Activated CD8-positive, alpha-beta memory T cell treated with anti-CD3 and anti-CD28 coated beads, Interleukin-2, amount 50 U/mL, for 4 hours (primary cell): ENCODE measurements at places on chromosomes 1 and 21.

GRCh38 chr1:107132780-107133179 is 8.1 kb upstream of the NTNG1 start:
- DNase-seq = no peak

DNA sequence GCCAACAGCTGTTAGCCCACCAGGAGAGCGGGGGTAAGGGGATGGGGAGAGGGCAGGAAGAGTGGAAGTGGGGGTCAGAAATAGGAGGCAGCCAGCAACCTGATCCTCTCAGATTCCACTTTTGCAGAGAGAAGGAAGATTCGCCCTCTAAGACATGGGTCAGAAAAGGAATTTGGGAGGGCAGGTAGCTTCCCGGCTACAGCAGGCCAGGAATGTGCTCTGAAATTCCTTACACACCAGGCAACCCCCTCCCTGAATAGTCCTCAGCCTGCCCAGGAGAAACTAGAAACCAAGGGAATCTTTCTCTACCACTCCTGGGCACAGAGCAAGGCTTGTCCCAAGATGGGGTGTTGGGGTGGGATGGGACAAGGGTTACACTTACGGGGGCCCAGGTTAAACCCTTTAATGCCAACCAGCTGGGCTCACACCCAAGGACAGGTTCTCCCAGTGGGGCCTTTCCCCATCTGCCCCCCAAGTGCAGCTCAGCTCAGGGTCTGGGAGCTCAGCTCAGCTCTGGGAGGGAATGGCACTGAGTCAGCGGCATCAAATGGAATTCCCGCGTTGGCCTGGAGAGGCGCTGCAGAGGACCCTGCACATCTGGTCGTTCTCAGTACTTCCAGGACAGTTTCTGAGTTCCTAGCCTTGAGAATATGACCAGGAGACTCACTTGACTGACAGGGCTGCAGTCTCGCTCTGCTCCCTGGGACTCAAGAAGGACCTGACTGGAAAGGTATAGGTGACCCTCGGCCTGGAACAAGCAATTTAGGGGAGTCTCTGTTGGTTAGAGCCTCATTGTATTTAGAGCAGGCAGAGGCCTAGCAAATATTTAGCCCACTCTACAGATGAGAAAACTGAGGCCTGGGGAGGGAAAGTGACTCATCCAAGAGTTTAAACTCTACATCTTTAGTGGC is 761 bp downstream of the TNNT2 start:
- no peak for DNase-seq

DNA sequence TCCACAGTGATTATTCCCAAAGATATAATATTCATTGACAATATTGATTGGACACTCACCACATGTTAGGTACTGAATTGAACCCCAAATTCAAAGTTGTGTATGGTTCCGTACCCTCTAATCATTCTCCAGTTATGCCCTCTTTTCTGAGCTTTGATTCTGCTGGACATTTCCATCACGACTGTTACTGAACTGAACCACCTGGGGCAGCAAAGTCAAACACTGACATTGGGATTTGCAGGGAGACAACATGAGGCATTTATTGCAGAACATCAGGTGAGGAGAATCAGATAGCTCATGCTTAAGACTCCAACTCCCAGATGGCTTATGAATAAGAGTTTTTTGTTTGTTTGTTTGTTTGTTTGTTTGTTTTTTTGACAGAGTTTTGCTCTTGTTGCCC is 420.9 kb downstream of the DISC1 start:
- no peak for DNase-seq

DNA sequence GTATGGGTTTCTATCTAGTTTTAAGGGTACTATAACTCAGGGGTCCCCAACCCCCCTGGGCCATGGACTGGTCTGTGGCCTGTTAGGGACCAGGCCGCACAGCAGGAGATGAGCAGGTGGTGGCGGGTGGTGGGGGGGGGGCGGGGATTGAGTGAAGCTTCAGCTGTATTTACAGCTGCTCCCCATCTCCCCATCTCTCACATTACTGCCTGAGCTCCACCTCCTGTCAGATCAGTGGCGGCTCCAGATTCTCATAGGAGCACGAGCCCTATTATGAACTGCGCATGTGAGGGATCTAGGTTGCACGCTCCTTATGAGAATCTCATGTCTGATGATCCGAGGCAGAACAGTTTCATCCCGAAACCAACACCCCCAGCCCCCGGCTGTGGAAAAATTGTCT is 95.1 kb upstream of the SLC45A1 start:
- no peak for DNase-seq

- no peak for DNase-seq
These were observed 155.8 kb upstream of the PTGFR start for GRCh38 chr1:78334952-78335351.

- peak; percentile 70 for DNase-seq
These were observed 64.0 kb downstream of the ITPKB start for GRCh38 chr1:226674892-226675714.

DNA sequence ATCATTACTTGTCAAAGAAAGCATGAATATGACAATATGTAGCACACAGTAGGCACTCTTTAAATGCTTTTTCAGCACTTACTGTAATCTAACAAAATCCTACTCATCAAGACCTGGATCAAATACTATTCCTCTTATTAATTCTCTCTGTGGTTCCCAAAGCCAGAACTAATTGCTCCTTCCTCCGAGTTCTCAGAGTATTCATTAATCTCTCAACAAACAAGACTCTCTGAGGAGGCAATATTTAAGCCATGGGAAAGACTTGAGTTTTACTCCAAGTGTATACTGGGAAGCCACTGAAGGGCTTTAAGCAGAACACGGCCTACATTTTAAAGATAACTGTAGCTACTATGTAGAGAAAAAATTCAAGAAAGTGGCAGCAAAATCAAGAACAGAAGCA is 79.7 kb downstream of the ENAH start:
- DNase-seq = no peak

GRCh38 chr1:41407664-41408252 is 46.5 kb downstream of the FOXO6 start:
- DNase-seq = no peak

DNA sequence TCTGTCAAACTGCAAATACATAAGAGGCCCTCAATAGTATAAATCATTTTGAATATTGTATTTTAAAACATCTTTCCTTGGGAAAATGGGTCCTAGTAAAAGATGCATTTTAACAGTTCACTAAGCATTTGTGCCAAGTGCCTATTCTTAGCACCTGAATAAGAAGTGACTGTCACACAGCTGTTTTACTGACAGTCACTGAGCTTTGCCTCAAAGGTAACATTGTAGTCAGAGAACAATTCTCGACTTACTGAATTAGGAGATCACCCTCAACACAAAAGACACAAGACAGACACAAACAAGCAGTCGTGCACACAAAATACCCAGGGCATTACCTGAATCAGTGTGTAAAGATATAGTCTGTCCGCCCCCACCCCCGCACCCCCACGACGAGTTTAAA is 408 bp downstream of the ESRRG start:
- no peak for DNase-seq

- no peak for DNase-seq
These were observed 1.7 kb downstream of the PKNOX1 start for GRCh38 chr21:42975886-42976608.

DNA sequence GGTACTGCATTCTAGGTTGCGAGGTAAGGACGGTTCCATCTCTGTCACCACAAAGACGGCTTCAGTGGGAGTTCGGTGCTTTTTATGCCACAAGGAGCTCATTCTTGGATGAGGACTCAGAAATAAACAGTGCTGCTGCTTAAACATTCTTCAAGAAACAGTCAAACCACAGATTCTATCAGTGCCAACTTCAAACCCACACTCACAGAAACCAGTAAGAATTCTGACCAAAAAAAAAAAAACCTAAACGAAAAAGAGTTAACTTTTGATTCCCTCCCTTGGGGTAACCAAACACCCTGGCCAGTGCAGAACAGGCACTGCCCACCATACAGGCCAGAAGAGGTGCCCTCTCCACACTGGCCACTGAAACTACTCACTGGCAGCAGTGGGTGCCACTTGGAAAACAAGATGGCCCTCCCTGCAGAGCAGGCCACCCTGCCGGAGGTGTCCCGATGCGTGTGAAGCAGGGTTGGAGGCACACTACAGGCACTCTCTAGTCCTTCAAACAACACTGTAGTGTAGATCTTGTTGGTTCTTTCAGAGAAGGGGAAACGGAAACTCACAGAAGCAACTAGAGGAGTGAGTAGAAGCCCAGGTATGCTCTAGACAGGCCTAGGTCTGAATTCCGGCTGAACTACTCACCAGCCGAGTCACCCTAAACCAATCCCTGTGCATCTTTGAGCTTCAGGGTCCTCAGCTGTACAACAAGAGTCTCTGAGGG is 87.3 kb upstream of the TLR5 start:
- DNase-seq = no peak

DNA sequence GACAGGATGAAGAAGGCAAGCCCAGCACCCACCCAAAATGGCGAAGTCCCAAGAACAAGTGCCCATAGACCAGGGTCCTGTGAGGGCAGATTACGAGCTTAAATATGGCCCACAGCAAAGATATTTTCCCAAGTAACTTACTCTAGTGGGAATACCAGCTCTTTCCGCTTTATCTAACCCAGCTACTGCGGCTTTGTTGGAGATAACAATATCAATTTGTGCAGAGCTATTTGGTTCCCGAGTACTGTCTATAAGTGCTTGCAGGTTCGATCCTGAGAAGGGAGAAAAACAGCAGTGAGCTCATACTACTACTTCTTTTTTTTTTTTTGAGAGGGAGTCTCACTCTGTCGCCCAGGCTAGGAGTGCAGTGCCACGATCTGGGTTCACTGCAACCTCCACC is 14.3 kb upstream of the DNAJC28 start:
- DNase-seq = no peak

DNA sequence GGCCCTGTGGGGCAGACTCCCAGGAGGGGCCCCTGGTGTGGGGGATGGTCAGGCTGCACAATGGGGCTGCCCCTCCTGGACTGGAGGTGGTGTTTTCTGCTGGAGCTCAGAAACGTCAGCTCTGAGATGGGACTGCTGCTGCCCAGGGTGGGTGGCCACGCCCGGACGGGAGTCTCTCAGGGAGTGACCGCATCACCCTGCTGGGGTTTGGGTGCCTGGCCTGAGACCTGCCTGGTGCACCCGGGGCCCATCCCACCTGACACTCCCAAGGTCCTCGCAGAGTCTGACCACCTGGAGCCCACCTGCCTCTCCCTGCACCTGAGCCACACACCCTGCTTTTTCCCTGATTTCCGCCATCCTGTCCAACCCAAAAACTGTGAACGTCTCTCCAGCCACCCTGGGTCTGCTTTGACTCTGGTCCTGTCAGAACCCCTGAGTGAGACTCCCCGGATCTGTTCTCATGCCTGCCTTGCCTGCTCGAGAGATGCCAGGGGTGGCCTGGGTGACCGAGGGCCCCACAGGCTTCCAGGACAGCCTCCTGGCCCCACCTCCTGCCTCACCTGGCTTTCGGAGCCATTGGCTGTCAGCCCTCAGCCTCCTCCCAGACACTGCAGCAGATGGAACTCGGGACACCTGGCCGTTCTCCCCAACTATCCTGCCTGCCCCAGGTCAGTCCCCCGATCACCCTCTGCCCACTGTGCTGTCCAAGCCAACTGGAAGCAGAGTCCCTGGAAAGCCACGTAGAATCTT is 11.6 kb upstream of the SMYD3 start:
- no peak for DNase-seq

- no peak for DNase-seq
These were observed 170.4 kb downstream of the VAV3 start for GRCh38 chr1:107794571-107794970.

- no peak for DNase-seq
These were observed 119.0 kb downstream of the LEPR start for GRCh38 chr1:65539266-65540131.

GRCh38 chr1:213466541-213466940 is 415.5 kb downstream of the RPS6KC1 start:
- no peak for DNase-seq

DNA sequence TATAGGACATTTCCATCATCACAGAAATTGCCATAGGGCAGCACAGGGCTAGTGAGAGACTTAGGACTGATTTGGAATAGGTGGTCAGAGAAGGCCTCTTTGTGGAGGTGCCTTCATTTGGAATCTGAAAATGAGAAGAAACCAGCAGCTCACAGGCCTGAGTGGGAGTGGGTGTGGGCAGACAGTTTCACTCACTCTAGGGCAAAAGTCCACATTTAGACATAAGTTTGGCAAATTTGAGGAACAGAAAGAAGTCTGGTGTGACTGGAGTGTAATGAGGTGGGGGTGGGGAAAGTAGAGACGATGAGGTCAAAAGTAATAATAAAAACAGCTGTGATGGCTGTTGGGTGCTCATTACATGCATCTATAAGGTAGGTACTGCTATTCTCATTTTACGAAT is 22.4 kb upstream of the BCAR3 start:
- no peak for DNase-seq
